ENCODE measurements at places on chromosomes 5 and 9.

DNA sequence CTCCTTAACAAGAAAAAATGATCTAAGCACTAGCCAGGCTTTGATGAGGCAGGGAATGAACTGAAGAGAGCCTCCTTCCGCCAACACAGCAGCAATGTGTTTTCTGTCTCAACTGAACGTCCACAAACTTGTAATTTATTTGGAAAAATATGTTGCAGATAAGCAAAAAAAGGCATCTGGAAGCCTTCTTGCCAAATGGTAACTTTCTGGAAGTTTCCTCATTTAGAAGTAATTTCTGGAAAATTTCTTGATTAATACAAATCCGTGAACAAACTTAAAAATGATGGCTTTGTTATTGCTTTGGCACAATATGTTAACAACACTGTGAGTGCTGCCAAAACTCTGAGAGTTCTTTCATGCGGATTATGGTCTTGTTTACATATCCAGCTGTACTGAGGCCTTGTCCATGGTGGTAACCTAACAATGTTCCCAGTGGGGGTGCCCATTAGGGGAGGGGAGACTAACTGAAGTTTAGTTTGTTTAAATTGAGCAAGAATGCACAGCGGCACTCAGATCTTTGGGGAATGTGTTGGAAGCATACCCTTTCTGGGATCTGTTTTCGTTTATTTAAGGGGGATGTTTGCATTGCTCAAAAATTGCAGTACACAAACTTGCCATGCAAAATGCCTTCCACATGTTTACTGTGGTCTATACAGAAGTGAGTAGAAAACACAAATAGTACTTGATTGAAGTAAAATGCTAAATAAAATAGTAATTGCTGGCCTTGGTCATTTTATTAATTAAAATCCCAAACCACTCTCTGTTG, 334.7 kb downstream of the NR2F1-AS1 start:
- DNase-seq: no peak

DNA sequence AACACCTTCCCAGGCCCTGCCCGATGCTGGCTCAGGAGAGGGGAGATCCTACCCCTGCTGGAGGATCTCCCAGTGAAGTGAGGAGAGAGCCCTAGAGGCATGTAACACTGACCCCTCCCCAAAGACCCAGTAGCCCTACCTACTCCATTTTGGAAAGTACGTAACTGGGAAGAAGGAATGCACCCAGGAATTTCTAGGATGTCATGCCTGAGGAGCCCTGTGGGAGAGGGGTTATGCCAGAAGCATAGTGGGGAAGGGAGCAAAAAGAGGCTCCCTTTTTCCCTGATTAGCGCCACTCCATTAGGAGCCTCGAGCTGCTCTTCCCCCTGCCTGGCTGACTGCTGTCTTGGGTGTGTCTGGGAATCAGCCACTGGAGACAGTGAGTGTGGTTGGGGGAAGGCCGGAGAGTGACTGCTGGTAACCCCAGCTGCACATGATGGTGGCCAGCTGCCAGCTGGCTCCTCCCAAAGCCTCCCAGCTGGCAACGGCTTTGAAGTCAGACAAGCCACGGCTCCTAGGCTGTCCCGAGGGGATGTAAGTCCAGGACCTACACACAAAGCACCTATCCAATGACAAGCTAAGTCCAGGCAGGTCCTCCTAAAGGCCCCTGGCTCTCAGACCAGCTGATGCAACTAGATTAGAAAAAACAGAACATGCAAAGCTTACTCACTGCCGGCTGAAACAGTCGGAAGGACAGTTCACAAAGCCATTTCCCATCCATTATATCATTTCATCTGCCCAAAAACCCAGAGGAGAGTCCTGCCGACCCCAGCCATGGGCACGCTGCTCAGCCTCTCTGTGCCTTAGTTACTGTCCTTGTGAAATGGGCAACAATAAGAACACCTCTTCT, 136.5 kb upstream of the ABCA1 start:
- DNase-seq: no peak

GRCh38 chr9:120583958-120584369, 4.0 kb upstream of the CDK5RAP2 start:
- DNase-seq: no peak

- DNase-seq: no peak
These were observed 113.2 kb downstream of the ZNF608 start for GRCh38 chr5:124633209-124633608.

- no peak for DNase-seq
These were observed 16.9 kb upstream of the ABCA1 start for GRCh38 chr9:104944871-104945270.

DNA sequence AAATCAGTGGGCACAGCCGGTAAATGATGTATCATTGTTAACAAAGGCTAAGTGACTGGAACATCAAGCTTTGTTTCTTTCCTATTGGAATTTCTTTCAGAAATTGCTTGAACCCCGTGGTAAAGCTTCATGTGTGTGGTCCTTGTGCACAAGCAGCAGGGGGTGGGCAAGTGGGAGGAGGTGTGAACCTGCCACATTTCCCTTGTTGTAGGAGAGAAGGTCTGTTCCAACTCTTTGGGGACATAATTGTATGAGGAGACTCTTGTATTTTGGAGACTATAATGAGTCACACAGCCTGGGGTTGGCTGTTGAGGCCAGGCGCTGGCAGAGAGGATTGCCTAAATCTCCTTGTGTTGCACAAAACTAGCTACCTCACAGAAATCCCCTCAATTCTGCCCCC, 620.5 kb downstream of the IRX1 start:
- no peak for DNase-seq

GRCh38 chr9:133321411-133321935, 14.5 kb downstream of the SURF6 start:
- no peak for DNase-seq

- no peak for DNase-seq
These were observed 12.5 kb upstream of the PRLR start for GRCh38 chr5:35242702-35243258.

DNA sequence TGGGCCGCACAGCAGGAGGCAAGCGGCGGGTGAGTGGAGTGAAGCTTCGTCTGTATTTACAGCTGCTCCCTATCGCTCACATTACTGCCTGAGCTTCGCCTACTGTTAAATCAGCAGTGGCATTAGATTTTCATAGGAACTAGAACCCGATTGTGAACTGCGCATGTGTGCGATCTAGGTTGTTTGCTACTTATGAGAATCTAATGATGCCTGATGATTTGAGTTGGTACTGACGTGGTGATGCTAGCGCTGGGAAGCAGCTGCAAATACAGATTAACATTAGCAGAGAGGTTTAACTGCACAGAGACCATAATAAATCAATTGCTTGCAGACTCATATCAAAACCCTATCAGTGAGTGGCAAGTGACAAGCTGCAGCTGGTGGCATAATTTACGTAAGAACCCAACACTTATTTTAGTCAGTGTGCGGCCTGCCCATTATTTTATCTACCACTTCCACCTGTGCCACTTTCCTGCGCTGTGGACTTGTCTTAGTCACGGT, 133.4 kb upstream of the CDH9 start:
- DNase-seq: no peak

DNA sequence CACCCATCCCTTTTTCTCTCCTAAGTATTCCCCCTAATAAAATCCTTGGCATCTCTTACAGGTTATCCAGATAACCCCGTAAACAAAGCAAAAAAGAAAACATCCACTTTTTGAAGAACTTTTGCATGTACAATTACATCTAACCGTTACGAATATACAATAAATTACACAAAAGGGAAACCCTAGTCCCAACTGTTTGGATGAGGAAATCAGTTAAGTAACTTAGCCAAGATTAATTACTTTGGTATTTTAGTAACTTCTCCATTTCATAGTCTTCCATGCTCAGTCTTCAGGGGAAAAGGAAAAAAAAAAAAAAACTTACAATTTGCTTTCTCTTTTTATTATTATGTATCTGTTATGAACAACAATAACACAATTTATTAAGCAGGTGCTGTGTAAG, 212.9 kb downstream of the ACTL7B start:
- DNase-seq: no peak

- no peak for DNase-seq
These were observed 106.8 kb upstream of the FST start for GRCh38 chr5:53373451-53374158.

GRCh38 chr5:140110646-140110957, 3.3 kb upstream of the PURA start:
- DNase-seq: no peak

GRCh38 chr9:124128568-124129166, 117.1 kb downstream of the LHX2 start:
- DNase-seq: no peak

- DNase-seq: no peak
These were observed 197.9 kb downstream of the SH3GL2 start for GRCh38 chr9:17776735-17777134.

GRCh38 chr9:89467278-89467625, 30.7 kb downstream of the SEMA4D start:
- DNase-seq: no peak

DNA sequence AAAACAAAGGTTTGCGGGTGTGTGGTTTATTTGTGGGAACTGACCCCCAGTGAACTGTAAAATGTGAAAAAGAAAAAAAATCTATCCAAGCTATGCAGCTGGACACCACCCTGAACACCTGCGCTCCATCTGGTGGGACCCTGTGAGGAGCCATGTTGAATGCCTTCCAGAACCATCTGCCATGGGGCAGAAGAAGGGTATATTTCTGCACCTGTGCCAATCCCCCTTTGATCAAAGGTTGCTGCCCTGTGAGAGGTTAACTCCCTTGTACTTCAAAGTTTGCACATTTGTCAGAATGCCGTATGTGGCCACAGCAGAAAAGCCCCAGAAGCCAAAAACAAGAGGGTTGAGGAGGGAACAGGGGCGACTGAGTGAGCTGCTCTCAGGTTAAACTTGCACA, 148.5 kb upstream of the ALDH1B1 start:
- DNase-seq: no peak

DNA sequence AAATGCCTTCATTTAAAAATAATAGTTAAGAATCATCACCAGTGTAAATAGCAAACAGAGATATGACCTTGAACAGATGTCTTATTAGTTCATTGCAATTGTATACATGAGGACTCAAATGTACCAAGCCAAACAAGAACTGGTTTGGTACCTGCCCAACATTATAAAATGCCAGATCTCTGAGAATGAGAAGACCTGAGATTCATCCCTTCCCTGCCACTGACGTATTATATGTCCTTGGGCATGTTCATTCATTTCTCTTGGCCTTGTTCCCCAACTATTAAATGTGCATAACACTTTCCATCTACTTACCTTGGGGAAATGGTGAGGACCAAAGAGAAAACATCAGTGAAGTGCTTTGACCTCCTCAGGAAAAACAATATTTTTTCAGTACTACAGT, 33.6 kb upstream of the ERBIN start:
- DNase-seq: no peak

DNA sequence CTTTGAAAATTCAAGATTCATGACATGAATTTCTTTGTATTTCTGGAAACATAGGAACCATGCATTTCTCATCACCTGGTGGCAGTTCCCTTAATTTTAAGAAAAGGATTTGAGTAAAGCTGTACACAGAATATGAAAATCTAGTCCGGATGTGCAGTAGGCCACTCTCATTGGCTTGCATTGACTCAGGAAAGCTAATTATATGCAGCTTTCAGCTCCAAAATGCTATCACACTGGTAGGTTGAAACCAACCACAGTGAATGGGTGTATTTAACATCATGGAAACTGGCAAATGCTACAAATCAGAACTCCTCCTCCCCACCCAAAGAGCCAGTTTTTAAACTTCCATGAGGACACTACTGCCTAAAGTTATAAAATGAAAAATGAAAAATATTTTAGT, 161.6 kb upstream of the FBXL17 start:
- DNase-seq: no peak

DNA sequence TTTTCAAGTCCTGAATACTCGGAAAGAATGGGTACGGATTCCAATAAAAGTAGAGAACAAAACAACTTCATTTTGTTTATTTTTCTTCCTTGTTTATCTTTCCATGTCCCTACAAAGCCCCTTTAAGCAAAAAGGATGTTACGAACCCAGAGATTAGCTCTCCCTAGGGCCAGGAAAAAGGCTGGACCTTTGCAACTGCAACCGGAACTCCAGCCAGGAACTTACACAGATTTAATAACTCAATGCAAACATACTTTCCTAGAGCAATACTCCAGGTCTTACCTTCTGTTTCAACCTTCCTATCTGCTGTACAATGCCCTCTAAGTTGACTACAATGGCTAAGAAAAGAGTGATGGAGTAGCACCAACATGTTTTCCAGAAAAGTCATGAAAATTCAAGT, 7.0 kb downstream of the DENND1A start:
- no peak for DNase-seq

DNA sequence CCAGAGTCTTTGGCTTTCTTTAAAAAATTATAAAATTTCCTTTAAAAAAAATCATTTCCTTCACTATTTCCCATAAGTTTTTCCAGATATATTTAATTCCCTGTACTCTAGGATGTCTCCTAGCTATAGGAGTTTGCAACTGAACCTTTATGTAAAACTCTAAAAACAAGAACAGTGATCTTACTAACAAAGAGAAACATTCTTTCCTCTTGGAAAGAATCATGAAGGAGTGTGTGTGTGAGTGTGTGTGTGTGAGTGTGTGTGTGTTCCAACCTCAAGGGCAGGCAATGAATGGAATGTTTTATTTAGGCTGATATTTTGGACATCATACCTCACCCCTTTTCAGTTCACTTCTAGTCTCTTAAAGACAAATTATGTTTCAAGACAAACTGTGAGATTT, 309.2 kb downstream of the CEMIP2 start:
- no peak for DNase-seq

DNA sequence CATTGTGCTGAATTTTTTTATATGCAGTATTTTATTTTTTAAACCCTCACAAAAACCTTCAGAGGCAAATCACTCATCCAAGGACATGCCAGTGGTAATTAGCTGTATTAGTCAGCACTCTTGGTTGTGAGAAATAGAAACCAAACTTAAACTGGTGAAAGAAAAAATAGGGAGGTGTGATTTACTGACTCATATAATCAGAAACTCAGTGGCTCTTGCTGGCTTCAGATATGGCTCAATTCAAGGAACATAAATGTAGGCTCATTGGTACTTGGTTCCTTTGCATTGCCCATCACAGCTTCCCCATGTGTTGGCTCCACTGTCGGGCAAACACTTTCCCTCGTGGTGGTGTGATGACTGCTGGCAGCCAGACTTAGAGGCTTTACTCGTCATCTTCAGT, 497.2 kb downstream of the MAT2B start:
- DNase-seq: no peak

DNA sequence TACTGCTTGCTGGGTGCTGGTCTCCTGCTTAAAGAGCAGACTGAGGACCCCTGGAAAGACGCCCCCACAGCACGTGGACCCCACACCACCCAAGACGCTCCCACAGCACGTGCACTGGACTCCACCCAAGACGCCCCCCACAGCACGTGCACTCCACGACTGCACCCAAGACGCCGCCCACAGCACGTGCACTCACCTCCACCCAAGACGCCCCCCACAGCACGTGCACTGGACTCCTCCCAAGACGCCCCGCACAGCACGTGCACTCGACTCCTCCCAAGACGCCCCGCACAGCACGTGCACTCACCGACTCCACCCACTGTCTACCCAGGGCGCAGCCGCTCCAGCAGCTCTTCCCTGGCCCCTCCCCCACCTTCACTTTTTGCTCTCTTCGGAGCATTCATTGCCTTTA, 50.5 kb downstream of the EHMT1 start:
- no peak for DNase-seq

DNA sequence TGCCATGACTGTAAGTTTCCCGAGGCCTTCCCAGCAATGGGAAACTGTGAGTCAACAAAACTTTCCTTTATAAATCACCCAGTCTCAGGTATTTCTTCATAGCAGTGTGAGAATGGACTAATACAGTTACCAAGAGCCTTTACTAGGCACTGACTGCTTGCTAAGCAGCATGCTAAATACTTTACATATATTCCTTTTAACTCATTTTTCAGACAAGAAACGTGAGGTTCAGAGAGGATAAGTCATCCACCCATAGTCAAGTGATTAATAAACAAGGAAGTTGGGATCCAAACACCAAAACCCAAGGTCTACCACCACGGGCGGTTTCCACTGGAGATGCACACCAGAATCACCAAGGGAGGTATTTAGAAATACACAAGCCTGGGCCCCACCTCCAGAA, 50.8 kb downstream of the GABBR2 start:
- DNase-seq: no peak
